GM12864 (cell line): ENCODE measurements at places on chromosomes 7 and 10.
A peak's percentile ranks its signal among the peaks of the same experiment; 100 is the strongest.

- DNase-seq = no peak
Observed at GRCh38 chr10:87531908-87532622, 27.4 kb downstream of the MINPP1 start.

- no peak for DNase-seq
Observed at GRCh38 chr10:70132098-70133029, at the start of gene AIFM2. Gene AIFM2, minus strand, starts transcription at chr10:70132825. Its CDS starts 8,741 bp downstream, at chr10:70124084.

DNA sequence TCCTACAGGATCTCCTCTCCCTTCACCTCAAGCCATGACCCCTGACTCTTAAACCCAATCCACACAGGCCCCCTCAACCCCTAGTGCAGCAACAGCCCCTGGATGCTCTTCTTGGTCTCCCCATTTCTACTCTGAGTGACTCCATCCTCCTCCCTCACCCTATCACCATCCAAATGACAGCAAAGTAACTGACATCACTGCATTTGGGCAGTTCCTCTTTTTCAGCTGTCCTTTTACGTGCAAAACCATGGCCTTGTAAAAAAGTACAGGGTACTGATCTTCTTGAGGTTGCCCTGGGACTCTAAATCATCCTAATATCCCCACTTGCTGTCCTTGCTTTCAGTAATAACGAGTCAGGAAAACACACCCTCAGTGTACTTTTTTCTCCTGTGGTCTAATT is 454.9 kb downstream of the ADRA2A start:
- DNase-seq = no peak

GRCh38 chr7:80770675-80771081 is 132.2 kb downstream of the CD36 start:
- DNase-seq = peak; percentile 19

- DNase-seq = no peak
Observed at GRCh38 chr10:112374724-112375541, 1.0 kb downstream of the ACSL5 start.

- no peak for DNase-seq
Observed at GRCh38 chr10:85531706-85532105, 834.9 kb downstream of the GRID1 start.

GRCh38 chr10:63642808-63643207 is 121.6 kb downstream of the REEP3 start:
- no peak for DNase-seq
